Occipital lobe (tissue), 3 donors: ENCODE measurements at places on chromosomes 1 and 21.

GRCh38 chr1:83834621-83835264, 164.2 kb downstream of the TTLL7 start:
- DNase-seq: no peak

DNA sequence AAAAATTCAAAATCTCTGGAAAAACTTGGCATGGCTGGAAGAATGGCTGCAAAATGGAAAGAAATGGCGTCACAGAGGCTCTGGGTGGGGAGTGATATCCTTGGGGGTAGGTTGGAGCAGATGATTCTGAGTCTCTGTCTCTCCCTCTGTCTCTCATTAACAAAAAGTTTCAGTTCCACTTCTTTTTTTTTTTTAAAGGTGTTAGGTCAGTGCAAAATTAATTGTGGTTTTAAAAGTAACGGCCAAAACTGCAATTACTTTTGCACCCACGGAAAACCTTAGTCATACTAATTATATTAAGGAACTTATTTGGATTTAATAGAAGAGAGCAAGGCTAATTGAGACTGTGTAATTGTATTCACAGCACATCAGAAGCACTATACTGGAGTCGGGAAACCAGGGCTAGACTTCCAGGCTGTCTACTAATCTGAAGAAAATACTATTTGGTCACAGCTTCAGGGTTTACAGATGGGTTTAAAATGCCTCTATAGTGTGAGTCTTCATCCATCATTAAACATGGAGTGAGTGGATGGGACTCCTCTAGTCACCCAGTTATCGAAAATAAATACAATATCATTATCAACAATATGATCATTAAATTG, 289.1 kb upstream of the PLD5 start:
- no peak for DNase-seq

GRCh38 chr1:9375912-9376311, 83.2 kb downstream of the SPSB1 start:
- no peak for DNase-seq

- no peak for DNase-seq
Measured at GRCh38 chr1:160550572-160551034, 27.5 kb upstream of the SLAMF6 start.

GRCh38 chr1:227949341-227949921, 1.7 kb upstream of the WNT9A start:
- DNase-seq: no peak

GRCh38 chr1:66401244-66401643, 132.7 kb upstream of the SGIP1 start:
- DNase-seq: no peak

GRCh38 chr1:215568299-215568692, 1.2 kb downstream of the KCTD3 start:
- DNase-seq: peak; percentile 25

- no peak for DNase-seq
Measured at GRCh38 chr1:170326186-170326585, 180.4 kb downstream of the NTMT2 start.

DNA sequence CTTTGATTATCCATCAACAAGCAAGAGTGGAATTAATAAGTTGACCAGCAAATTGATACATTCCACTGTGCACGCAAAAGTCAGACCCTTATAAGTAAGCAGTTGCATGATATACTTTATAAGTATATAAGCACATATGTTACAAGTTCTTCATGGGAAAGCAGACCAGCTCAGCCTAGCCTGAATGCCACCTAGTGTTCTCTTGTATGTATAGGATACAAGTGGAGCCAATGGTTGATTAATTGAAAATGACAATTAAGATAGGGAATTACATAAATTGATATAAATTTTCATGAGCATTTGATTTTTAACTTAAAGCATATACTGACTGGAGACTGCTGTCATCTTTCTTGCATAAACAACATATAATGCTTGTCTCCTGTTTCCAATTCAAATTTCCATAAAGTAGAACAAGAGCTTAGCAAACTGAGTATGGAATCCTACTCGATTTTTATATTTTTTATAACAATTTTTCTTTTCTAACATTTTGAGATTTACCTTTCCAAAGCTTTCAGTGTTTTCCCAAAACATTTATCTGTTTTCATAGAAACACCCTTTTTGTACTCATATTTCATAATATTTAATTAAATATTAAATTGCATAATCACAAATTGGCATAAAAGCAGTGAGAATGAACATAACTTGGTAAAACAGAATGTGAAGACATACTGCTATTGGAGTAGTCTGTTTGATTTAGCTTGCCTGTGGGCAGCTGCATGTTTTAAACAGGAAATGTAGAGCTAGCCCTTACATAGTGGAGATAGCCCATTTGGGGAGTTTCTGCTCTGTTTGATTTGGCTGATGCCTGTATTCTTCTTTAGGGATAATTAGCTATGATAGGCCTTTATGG, 62.8 kb downstream of the MAGI3 start:
- DNase-seq: peak; percentile 2
